Pancreas (tissue), 10 donors: ENCODE measurements at places on chromosomes 3 and 15. TPM values are rescaled to one million over a fixed set of nuclear protein-coding genes. Genes with fewer than 3 reads are reported as not detected.

DNA sequence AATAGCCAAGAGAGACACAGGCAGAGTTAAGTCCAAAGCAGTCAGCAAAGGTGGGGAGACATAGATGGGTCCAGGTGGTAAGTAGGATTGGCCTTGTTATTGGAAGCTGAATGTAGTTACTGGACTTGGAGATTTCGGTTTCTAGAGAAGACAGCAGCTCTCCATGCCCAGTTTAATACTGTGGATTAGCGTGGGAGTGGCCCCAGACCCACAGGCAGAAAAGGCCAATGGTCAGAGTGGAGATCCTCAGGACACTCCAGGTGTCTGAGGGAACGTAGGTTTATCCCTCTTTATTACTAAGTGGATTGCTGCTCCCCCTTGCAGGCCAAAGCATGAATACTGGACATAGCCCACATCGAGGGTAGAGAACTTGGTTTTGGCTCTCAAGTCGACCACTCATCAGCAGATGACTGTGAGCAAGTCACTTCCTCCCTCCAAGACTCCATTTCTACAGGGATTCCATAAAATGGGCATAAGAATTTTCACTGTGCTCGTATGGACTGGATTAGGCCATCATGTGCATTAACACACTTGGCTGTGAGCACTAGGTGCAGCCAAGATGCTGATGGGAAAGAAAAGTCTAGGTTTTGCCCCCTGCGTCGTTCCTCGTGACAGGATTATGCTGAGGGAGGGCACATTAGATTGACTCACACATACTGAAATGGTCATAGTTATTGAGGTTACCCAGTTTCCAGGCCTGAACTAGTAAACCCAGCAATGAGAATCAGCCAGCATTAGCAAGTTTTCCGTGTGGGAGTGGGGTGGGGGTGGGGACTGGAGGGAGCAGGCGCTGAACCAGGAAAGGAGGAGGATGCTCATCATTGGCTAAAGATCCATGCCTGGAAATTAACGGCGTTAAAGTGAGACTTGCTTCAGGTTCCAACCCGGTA, 225.2 kb upstream of the TPRG1 start:
- H3K4me3 ChIP-seq = no peak overlapping the region
- no peak for DNase-seq

Gene P2RY14
- 0.08 TPM for polyA plus RNA-seq

Gene TUBGCP5
- 6.0 TPM for polyA plus RNA-seq

GRCh38 chr3:122692674-122693073, 12.0 kb downstream of the PARP14 start:
- H3K27me3 ChIP-seq = no peaks in the 10 kb centered on the region
- H3K4me3 ChIP-seq = no peak overlapping the region
- H3K36me3 ChIP-seq = no peaks in the 10 kb centered on the region
- peaks cover 4% of the 10 kb centered on the region for H3K4me1 ChIP-seq
- DNase-seq = no peak

DNA sequence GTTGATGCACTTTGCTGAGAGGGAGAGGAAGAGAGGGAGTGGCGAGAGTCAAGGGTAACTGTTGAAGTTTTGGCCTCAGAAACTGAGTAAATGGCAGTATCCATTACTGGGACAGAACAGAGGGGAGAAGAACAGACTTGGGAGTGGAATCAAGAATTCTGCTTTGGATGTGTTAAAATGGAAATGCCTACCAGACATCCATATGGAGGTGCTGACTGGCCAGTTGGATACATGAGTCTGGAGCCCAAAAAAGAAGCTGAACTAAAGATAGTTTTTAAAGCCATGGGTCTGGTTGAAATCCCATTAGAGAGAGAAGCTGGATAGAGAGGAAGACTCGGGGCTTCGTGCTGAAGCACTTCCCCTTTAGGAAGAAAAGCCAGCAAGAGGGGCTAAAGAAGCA, 35.9 kb upstream of the NSMCE3 start:
- H3K36me3 ChIP-seq = no peaks in the 10 kb centered on the region
- no peaks in the 10 kb centered on the region for H3K27me3 ChIP-seq
- no peak overlapping the region for H3K4me3 ChIP-seq
- H3K4me1 ChIP-seq = no peaks in the 10 kb centered on the region
